ENCODE measurements at places on chromosomes 1 and 21. TPM values are rescaled to one million over a fixed set of nuclear protein-coding genes. Genes with fewer than 3 reads are reported as not detected.

Gene LAX1
- total RNA-seq: not detected

Gene MTARC1
- 2.2 TPM for total RNA-seq

Gene OPTC
- total RNA-seq: not detected

Gene KRTAP26-1
- total RNA-seq: not detected

Gene JUN
- 111 TPM for total RNA-seq

Gene RAD54L
- 3.8 TPM for total RNA-seq

Gene ANGPTL3
- not detected for total RNA-seq

Gene PCNX2
- 14.6 TPM for total RNA-seq

Gene CAMK2N1
- 2.8 TPM for total RNA-seq

Gene CYP4Z1
- total RNA-seq: not detected

Gene FCRL3
- total RNA-seq: not detected

Gene SYCP1
- not detected for total RNA-seq

Gene AZIN2
- 2.8 TPM for total RNA-seq

Gene S100A8
- not detected for total RNA-seq

Gene AMY1B
- not detected for total RNA-seq

Gene SPRR1B
- total RNA-seq: not detected

Gene GNAT2
- total RNA-seq: not detected

Gene CHIA
- not detected for total RNA-seq

Gene KRTAP10-5
- not detected for total RNA-seq

Gene FOXD3
- not detected for total RNA-seq

Gene YRDC
- 22.7 TPM for total RNA-seq

Gene WDR64
- not detected for total RNA-seq

Gene LIPI
- total RNA-seq: not detected

Gene TPTE
- total RNA-seq: not detected

Gene ELAPOR1
- total RNA-seq: 0.09 TPM

Gene MAN1A2
- total RNA-seq: 40.9 TPM

Gene OLIG2
- not detected for total RNA-seq

Gene COL24A1
- total RNA-seq: 0.09 TPM

Gene ADGRL2
- total RNA-seq: 63.3 TPM

Gene AUNIP
- total RNA-seq: 3.9 TPM

Gene CD52
- not detected for total RNA-seq

Gene OXCT2
- total RNA-seq: 1.7 TPM

Gene GJB5
- total RNA-seq: not detected

Gene BMP8B
- total RNA-seq: 0.19 TPM

Gene C1orf21
- total RNA-seq: 10.4 TPM

Gene SPOCD1
- total RNA-seq: 33.4 TPM

Gene SMCP
- not detected for total RNA-seq

Gene CTTNBP2NL
- total RNA-seq: 19.4 TPM

Gene NTNG1
- total RNA-seq: 0.18 TPM

Gene PROK1
- total RNA-seq: not detected

Gene TDRD5
- not detected for total RNA-seq

Gene DMBX1
- total RNA-seq: not detected

Gene FCRL1
- not detected for total RNA-seq

Gene FAM167B
- total RNA-seq: 1.7 TPM

Gene AQP10
- total RNA-seq: not detected

Gene SLC6A17
- not detected for total RNA-seq

Gene VWA1
- total RNA-seq: 4.4 TPM

Gene IL22RA1
- under 0.01 TPM for total RNA-seq

Gene TRIM67
- total RNA-seq: not detected

Gene USH2A
- not detected for total RNA-seq

Gene PGLYRP4
- total RNA-seq: not detected

Gene PYHIN1
- total RNA-seq: not detected

Measured in endothelial cell of coronary artery (primary cell).